CD4-positive, alpha-beta T cell (primary cell): ENCODE measurements at places on chromosomes 4 and X. TPM values are rescaled to one million over a fixed set of nuclear protein-coding genes. Genes with fewer than 3 reads are reported as not detected.

DNA sequence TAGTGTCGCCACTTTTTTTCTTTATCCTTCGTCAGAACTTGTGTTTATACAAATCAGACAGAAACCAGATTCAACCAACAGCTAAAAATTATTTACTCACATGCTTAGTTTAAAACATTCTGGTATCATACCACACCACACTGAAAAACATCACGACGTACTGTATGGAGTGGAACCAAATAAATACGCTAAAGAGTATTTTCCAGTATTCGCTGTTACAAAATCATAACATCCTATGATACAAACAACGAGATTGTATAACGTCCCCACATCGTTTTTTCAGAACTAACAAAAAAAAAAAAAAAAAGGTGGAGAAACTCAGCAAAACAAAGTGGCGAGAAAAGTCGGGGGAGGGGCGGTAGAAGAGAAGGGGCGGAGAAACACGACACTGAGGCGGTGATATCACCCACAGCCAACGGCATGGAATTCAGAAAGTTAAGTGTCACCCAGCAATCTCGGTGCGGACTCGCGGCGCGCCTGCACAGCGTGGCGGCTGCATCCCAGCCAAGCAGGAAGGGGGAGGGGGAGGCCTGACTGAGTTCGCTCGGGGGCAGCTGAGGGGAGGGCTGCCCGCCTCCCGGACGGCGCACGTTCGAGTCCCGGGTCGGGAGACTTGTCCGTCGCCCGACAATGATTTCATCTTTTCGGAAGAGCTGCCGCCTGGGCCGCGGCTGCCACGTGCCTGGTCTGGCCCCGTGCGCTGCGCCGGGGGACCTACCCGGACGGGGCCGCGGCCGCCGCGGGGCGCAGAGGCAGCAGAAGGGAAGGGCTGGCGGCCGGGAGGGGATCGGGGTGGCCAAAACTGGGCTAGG is 920 bp downstream of the SETD7 start:
- DNase-seq, result peak; percentile 94

The IRS4 gene
- not detected for total RNA-seq

GRCh38 chrX:9871701-9872268 is 85.6 kb downstream of the SHROOM2 start:
- DNase-seq, result no peak

The HELQ gene
- 24.1 TPM for total RNA-seq

The PAGE2 gene
- not detected for total RNA-seq

- no peak for DNase-seq
Observed at GRCh38 chr4:4901877-4902276, 42.4 kb downstream of the MSX1 start.

DNA sequence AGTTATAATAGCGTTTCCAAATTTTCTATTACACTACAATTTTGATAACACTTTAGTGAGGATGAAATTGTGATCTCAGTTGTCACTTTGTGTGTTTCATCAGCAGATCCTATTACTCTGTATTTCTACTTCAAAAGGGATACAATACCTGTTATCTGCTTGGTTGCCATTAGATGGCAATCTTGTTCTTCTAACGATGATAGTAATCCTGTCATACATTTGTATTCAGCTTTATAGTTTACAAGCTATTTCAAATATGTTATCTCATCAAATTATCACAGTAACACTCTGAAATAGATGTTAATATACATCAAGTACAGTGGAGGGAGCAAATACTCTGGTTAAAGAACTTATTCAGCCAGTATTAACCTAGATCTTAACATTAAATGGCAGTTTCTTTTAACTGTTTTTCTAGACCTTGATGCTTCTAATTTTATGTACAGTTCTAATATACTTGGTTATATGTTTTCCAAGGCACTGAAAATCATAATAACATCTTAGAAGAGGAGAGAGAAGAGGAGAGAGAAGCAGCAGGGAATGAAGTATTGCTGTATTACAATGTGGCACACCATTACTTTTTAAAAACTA is 292.0 kb downstream of the CCSER1 start:
- DNase-seq, result no peak

The GAGE1 gene
- total RNA-seq, result not detected

- DNase-seq, result no peak
Observed at GRCh38 chr4:123588631-123589241, 192.1 kb downstream of the SPRY1 start.

The TBC1D8B gene
- total RNA-seq, result 0.22 TPM

DNA sequence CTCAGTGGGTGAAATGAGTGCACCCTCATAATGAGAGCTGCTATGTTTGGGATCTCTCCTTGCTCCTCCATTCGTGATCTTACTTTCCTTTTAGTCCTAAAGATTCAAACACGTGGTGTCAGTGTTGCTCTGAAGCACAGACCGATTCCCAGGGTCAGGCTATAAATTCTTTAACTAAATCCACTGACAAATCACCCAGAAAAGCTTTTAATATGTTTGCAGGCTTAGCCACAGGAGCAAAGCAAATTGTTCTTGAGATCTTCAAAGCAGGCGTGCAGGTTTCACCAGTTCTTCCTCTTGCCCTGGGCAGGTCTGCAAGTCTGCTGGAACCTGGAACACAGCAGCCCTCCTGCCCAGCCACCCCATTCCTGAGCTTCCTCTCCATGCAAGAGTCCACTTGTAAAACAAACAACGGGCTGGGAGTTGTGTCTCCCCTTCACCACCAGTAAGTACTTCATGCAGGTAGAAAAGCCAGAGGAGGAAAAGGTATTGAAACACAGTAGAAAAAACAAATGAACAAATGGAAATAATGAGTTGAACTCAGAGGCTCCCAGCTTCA is 70.1 kb upstream of the ENPP6 start:
- DNase-seq, result no peak

- no peak for DNase-seq
Observed at GRCh38 chr4:98691588-98691987, 33.2 kb upstream of the TSPAN5 start.

- peak; percentile 21 for DNase-seq
Observed at GRCh38 chrX:2928583-2929434, at the start of gene ARSD. Gene ARSD (minus strand): TSS chrX:2929339. CDS start chrX:2929275, 64 bp downstream.

- no peak for DNase-seq
Observed at GRCh38 chr4:134470544-134470943, 269.0 kb upstream of the PABPC4L start.

The RBMX2 gene
- total RNA-seq, result 20.5 TPM

The FAM149A gene
- total RNA-seq, result 0.61 TPM

- DNase-seq, result no peak
Observed at GRCh38 chr4:87497159-87497558, 32.0 kb downstream of the SPARCL1 start.

DNA sequence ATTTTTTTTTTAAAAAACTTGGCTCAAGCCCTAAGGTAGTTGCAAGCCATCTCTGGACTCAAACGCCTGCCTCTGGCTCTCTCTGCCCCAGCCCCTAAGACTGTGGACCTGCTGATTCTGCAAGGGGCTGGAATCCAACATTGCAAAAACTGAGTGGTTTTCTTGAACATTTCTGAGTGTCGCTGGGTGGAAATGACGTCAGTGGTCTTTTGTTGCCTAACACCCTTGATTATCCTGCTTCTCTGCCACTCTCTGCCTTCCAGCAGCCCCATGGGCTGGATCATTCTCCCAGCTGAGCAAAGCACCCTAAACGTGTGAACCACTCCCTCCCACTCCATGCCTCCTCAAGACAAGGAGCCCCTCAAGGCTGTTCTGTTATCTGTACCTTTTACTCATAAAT is 16.6 kb downstream of the BST1 start:
- peak; percentile 21 for DNase-seq

The PAGE1 gene
- not detected for total RNA-seq

DNA sequence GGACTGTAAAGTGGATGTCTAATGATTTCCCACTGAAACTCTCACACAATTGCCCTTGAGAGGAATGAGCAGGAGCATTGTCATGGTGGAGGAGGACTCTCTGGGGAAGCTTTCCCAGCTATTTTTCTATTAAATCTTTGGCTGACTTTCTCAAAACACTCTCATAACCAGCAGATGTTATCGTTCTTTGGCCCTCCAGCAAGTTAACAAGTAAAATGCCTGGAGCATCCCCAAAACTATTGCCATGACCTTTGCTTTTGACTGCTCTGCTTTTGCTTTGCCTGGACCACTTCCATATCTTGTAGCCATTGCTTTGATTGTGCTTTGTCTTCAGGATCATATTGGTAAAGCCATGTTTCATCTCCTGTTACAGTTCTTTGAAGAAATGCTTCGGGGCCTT is 120.2 kb upstream of the PDE5A start:
- no peak for DNase-seq

The CYBB gene
- total RNA-seq, result 1.6 TPM

GRCh38 chrX:134929808-134930207 is 61.0 kb upstream of the SMIM10 start:
- no peak for DNase-seq

DNA sequence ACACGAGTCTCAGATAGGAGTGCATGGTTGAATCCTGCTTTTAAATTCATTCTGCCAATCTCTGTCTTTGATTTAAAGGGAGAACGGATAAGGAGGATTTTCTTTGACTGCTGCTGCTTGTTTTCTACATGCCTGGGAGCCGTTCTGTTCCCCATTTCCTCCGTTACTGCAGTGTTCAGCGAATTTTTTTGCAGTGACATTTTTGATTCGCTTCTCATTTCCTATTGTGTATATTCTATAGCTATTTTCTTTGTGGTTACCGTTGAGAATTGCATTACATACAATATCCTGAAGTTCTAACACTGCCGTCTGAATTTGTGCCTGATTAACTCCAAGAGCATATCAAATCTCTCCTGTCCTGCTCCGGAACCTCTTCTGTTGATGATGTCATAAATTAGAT is 14.8 kb upstream of the MAEA start:
- DNase-seq, result no peak

The SMIM10L2A gene
- total RNA-seq, result 1.3 TPM
